Activated naive CD8-positive, alpha-beta T cell treated with anti-CD3 and anti-CD28 coated beads, Interleukin-2, amount 10 ng/mL, durations not matched to agents 7 days and 5 days (primary cell): ENCODE measurements at places on chromosomes 12 and 14. TPM values are rescaled to one million over a fixed set of nuclear protein-coding genes. Genes with fewer than 3 reads are reported as not detected.

Gene SLC25A47
- total RNA-seq = not detected

Gene COX8C
- not detected for total RNA-seq

Gene TAS2R8
- not detected for total RNA-seq

Gene CISTR
- not detected for total RNA-seq

Gene OR10G2
- not detected for total RNA-seq

Gene PROX2
- 0.69 TPM for total RNA-seq

Gene PNP
- 141 TPM for total RNA-seq

Gene SDR9C7
- total RNA-seq = not detected

Gene USP44
- 28.8 TPM for total RNA-seq

Gene KCNJ8
- not detected for total RNA-seq

Gene GPRC5D
- total RNA-seq = not detected

Gene RAB2B
- 27.5 TPM for total RNA-seq

Gene DHRS2
- not detected for total RNA-seq

Gene BEGAIN
- 1.5 TPM for total RNA-seq

Gene SIX4
- total RNA-seq = 0.17 TPM

Gene SERPINA9
- total RNA-seq = not detected

Gene KLRD1
- total RNA-seq = 30.6 TPM

Gene MIP
- total RNA-seq = not detected

Gene RNFT2
- total RNA-seq = 10.8 TPM

Gene PIANP
- total RNA-seq = 0.75 TPM

Gene RD3L
- total RNA-seq = not detected

Gene PTHLH
- total RNA-seq = not detected

Gene TMEM63C
- 0.48 TPM for total RNA-seq

Gene SLC8B1
- 42.1 TPM for total RNA-seq

Gene RDH12
- not detected for total RNA-seq

Gene AJUBA
- total RNA-seq = 0.97 TPM

Gene LBHD2
- not detected for total RNA-seq

Gene ZNF385A
- 1.4 TPM for total RNA-seq

Gene USP5
- total RNA-seq = 95.4 TPM

Gene RFX4
- not detected for total RNA-seq

Gene RTN1
- total RNA-seq = not detected

Gene NUAK1
- total RNA-seq = not detected

Gene MYL2
- not detected for total RNA-seq

Gene SERPINA1
- total RNA-seq = not detected

Gene CLEC4D
- total RNA-seq = not detected

Gene ULK1
- 32.6 TPM for total RNA-seq

Gene PRH2
- total RNA-seq = not detected

Gene MFAP5
- total RNA-seq = not detected

Gene RTL1
- not detected for total RNA-seq

Gene CIDEB
- 34.8 TPM for total RNA-seq
